ENCODE measurements at places on chromosomes 6 and 20.

DNA sequence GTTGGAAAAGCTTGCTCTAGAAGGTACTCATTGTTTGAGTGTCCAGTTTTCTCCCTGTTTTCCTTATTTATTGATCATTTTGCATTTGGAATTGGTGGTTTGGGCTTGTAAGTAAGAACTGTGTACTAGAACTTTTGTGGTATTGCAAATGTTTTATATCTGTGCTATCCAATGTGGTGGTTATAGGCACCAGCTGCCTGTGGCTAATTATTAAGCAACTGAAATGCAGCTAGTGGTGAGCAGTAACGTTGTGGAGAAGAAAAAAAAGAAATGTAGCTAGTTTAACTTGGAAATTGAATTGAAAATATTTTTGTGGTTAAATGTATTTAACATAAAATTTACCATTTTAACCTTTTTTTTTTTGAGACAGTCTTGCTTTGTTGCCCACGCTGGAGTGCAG, 50.7 kb upstream of the MAPK13 start:
- DNase-seq: no peak

DNA sequence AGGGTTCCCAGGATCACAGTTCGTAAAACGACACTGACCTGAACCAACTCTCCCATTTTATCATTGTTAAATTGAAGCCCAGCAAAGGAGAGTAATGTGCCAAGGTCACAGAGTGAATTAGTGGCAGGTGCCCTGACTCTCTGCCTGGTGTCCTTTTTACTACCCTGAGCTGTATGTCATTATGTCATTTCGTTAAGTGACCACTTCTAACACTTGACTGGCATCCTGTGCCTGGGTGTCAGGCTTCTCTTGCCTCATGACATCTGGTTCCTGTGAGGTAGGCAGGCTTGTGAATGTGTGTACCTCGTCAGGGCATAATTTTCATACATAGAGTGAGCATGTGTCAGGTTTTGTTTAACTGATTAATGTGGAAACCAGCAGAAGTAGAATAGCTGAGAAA, 48.6 kb downstream of the RALY start:
- DNase-seq: no peak

DNA sequence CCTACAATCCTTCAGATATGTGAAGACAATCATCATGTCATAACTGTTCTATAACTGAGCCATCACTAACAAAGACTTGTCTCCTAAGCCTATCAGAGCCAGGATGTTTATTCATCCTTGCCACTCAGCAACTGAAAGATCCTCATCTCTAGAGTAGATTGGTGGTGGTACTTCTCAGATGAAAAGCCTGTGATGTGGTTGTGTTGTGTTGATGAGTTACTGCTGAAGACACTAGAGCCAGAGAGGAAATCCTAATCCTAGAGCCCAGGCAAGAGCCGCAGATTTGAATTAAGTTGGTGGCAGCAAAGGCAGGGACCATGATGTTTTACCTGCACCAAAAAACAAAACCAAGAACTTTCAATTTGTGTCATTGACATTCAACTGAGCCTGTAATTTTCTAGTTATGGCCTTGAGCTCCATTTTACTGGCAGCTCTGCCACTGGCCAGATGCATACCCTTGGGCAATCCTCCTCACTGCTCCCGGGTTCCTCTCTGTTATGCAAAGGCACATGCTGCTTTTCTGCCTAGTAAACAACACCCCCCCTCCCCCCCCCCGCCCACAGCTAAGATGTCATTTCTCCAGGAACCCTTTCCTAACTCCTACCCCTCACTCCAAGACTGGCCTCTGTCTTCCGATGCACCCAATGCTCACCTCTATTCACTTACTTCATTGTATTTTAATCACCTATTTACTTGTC, 50.2 kb upstream of the REV3L start:
- DNase-seq: no peak

GRCh38 chr20:53785320-53785719, 191.7 kb upstream of the ZNF217 start:
- no peak for DNase-seq

DNA sequence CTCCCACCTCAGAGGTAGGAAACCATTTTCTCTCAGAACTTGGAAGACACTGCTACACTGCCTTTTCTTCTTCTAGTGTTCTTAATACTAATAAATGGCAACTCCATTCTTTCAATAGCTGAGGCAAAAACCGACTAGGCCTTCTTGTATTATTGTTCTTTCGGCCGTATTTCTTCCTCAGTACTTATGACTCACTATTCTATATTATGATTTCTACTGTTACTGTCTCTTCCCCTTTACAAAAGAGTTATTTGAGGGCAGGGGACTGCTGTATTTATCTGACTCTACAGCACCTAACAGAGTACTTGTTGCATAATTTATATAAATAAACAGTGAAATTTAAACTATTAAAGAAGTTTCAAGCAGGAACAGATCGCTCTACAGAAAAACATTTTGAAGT, 3.1 kb downstream of the DNAAF9 start:
- DNase-seq: no peak

DNA sequence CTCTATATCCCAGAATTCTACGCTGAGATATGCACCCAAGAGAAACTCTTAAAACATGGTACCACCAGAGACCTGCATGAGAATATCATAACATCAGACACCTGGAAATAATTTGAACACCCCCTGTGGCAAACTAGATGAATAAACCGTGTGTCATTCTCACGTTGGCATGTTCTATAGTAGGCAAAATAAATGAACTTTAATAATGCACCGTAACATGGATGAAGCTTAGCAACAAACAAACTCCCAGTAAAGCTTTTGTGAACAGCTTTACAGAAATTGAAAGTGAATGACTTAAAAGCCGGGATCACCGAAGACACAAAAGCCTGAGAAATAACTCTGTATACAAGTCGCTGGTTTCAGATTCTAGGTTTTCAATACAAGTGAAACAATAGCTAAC, 1166.8 kb upstream of the CITED2 start:
- no peak for DNase-seq

GRCh38 chr20:41509316-41510200, 108.6 kb downstream of the CHD6 start:
- DNase-seq: no peak

GRCh38 chr6:81624453-81624852, 128.0 kb downstream of the TENT5A start:
- DNase-seq: no peak
